ENCODE measurements at places on chromosomes 13 and 19.
A peak's percentile ranks its signal among the peaks of the same experiment; 100 is the strongest.

- peak; percentile 71 for DNase-seq
These were observed at the start of gene KCNN4 for GRCh38 chr19:43780706-43781525. TSS of gene KCNN4 (minus strand) at chr19:43780973. CDS start at chr19:43780861, 112 bp downstream.

DNA sequence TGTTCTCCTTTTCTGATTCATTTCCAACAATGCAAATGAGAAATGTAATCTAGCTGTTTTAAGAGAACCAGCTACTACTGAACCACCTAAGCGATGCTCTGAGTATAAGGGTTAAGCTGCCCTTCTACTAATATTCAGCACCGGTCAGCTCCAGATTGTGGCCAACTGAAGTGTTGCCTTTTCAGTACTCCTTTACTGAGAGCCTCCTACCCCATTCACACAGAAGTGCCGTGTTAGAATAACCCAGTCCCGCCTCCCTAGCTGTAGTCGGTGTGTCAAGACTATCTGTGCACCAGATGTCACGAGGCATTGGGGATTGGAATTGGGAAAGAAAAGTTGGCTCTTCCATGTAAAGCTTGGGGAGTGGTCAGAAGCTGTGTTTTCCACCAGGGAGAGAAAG is 45.4 kb downstream of the FAM124A start:
- no peak for DNase-seq

GRCh38 chr13:49546561-49546960 is 38.8 kb downstream of the RCBTB1 start:
- DNase-seq = no peak

GRCh38 chr13:21749410-21749809 is 78.5 kb downstream of the FGF9 start:
- DNase-seq = peak; percentile 18

GRCh38 chr13:32415019-32415418 is 12.9 kb downstream of the N4BP2L1 start:
- no peak for DNase-seq

GRCh38 chr13:97214921-97215320 is 7.2 kb upstream of the MBNL2 start:
- DNase-seq = no peak

DNA sequence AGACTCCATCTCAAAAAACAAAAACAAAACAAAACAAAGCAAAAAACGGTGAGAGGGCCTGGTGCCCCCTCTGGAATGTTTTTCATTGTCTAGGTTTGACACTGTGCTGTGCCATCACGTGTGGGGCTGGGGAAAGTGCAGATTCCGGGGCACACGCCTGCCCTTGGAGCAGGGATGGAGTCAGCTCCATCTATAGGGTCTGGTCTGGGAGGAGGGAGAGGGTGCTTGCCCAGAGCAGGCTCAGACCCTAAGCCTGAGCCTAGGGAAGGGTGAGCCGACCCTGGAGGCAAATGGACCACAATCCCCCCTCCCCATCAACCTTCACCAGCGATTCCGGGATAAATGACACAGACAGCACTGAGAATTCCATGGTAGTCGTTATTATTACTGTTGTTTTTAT is 10.9 kb upstream of the ZBTB32 start:
- no peak for DNase-seq

DNA sequence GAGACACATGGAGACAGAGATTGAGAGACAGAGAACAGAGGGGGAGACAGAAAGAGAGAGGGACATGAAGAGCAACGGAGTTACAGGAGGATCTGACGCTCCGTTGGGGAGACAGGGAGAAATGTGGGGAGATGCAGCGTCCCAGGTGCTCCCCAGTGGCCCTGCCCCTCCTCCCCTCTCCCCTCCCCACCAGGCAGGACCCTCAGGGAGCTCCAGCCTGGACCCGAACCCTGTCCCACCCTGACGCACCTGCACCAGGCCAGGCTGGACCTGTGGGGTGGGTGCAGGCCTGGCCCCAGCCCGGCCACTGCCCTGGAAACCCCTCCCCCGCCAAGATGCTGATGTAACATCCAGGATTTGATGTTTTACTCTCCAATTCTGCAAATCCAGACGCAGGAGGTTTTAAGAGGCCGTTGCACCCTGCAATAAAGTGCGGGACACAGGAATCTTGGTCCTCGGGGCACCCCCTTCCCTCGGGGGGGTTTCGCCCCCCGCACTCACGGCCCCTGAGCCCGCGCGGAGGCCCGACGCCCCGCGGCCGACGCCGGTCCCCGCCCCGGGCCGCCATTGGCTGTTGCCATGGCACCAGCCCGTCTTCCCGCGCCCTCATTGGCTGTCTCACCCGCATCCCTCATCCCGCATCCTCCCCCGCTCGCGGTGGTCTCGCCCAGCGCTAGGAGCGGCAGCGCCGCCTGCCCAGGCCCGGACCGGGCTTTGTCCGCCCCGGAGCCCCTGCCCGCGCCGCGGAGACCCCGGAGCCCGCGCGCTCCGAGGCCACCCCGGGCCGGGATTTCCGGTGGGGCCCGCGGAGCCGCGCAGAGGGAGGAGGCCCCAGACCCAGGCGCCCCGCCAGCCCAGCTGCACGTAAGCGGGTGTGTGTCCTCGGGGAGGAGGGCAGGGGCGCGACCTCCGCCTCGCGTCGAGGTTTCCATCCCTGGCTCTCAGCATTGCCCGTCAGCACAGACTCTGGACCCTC is at the start of gene APC2:
Gene APC2 (plus strand): TSS at position 655 of the 976 bp plus-strand sequence. CDS start 2,881 bp downstream, outside the sequence.
- DNase-seq = peak; percentile 68

DNA sequence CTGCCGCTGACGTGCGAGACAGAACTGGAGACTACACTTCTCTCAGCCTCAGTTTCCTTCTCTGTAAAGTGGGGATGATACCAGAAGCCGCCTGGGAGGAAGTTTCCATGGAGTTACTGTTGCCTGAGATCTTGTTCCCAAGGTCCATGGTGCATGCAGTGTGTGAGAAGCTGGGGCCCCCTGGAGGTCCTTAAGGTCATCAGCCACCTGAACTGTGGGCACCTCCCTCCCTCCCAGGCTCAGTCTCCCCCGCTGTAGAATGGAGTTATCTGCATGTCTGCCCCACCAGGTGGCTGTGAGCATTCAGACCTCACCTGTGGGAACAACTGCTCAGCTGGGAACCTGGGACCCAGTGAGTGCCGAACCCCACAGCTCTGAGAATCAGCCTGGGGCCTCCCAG is 2.7 kb downstream of the CRX start:
- no peak for DNase-seq

GRCh38 chr13:40363653-40364052 is 302.8 kb downstream of the FOXO1 start:
- DNase-seq = no peak

GRCh38 chr19:3684817-3685410 is 15.4 kb downstream of the PIP5K1C start:
- DNase-seq = no peak

- no peak for DNase-seq
These were observed 621 bp downstream of the NOVA2 start for GRCh38 chr19:45972947-45973540.

DNA sequence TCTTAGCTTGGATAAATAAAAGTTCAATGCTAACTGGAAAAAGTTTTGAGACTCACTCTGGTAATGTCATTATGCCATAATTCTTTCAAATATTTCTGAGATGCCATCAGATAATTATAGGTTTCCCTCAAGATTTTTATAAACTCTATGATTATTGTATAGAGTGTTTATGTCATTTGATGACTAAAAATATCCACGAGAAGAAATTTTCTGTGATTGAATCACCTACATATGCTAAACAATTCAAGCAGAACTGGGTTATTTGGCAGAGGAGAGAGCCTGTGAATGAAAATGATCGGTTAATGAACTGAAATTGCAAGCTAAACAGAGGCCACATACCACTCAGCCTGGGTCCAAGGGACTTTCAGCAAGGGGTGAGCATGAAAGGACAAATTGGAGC is 92.6 kb upstream of the TSC22D1 start:
- DNase-seq = peak; percentile 91

GRCh38 chr19:10384580-10384979 is 4.2 kb upstream of the TYK2 start:
- DNase-seq = no peak

DNA sequence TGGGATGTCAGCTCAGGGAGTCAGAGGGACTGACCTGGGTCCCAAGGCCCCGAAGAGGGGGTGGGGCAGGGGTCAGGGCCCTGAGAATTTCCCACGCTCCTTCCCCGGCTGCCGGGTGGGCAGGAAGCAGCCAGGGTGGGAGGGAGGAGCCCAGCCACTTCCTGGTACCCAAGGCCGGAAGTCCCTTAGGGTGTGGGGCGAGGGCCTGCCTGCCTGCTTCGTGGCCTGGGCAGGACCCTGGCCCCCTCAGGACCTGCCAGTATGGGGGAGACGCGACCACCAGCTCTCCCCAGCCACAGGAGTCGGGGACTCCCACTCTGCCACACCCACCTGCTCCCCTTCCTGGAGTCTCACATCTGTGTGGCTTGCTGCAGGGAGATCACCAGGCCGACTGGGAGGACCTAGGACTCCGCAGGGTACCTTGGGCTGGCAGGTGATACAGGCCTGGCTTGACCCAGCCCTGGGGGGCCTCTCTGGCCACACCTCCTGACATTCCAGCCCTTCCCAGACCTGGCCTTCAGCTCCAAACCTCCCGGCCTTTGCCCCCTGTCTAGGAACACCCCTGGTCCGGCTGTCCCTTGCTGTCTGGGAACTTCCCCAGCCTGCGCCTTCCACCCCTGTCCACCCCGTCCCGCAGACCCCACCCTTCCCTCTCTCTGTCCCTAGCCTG is 9.8 kb upstream of the CIRBP start:
- DNase-seq = peak; percentile 68

DNA sequence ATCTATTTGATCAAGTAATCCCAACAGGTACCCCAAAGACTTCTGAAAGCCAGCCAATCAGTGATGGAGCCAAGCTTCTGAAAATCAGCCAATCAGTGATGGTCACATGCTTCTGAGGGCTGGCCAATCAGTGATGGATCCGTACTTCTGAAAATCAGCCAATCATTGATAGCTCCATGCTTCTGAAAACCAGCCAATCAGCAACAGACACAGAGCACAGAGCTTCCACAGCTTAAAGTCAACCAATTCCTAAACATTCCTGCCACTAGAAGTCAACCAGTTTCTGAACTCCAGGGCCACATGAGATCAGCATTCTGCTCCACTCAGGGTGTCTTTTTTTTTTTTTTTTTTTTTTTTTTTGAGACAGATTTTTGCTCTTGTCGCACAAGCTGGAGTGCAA is 8.2 kb upstream of the HSD17B14 start:
- DNase-seq = peak; percentile 71

DNA sequence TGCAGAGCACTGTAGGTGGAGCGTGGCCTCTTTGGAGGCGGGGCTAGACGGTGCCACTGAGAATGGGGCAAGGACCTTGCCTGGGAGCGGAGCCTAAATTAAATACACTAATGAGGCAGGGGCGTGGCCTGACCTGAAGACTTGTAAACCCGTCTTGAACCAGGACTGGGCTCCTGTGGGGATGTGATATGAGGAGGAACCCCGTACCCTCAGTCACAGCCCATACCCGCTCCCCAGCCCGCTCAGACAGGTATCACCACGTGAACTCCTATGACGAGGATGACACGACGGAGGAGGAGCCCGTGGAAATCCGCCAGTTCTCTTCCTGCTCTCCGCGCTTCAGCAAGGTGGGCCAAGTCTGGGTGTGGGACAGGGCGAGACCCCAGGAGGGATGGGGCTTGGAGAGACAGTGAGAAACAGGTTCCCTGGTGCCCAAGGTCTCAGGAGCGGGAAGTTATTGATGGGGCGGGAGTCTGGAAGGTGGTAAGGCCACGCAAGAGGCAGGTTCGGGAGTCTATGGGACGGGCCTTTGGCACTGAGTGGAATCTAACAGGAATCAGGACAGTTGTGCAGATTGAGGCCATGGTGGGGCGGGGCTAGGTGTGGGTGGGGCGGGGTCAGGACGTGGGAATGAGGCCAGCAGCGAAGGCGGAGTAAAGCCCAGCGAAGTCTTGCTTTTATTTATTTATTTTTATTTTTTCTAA is 14.7 kb downstream of the DNASE2 start:
- no peak for DNase-seq

GRCh38 chr19:13164343-13165161 is 14.3 kb downstream of the IER2 start:
- DNase-seq = peak; percentile 70

GRCh38 chr13:43475140-43475539 is 311.6 kb downstream of the ENOX1 start:
- no peak for DNase-seq

DNA sequence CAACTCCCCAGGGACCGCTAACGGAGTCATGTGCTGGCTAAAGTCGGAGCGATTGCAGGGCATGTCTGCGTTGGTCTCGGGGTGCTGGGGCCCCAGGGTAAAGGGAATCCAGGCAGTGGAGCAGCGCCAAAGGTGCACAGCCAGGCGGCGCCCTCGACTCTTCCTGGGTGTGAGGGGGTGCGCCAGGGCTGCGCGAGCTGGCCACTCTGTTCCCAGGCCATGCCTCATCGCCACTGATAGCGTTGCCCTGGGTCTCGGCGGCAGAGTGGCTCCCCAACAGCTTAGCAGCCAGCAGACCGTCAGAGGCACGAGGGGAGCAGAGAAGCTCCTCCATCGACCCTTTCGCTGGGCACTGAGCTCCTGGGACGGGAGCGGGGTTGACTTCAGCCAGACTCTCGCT is 152.7 kb downstream of the B3GLCT start:
- no peak for DNase-seq

GRCh38 chr13:23674795-23675640 is 104.8 kb downstream of the TNFRSF19 start:
- peak; percentile 93 for DNase-seq

- no peak for DNase-seq
These were observed 3.4 kb downstream of the LAIR2 start for GRCh38 chr19:54506079-54506478.

All from fibroblast of skin of right biceps (primary cell).